ENCODE measurements at places on chromosomes 1 and 21.

- DNase-seq, result no peak
Measured at GRCh38 chr1:71377886-71378285, 297.1 kb upstream of the ZRANB2 start.

- DNase-seq, result no peak
Measured at GRCh38 chr1:184860985-184861754, 106.5 kb upstream of the EDEM3 start.

- no peak for DNase-seq
Measured at GRCh38 chr1:12448746-12449177, 169.2 kb downstream of the DHRS3 start.

GRCh38 chr1:201742476-201742875 lies 86.5 kb upstream of the IPO9 start:
- no peak for DNase-seq

DNA sequence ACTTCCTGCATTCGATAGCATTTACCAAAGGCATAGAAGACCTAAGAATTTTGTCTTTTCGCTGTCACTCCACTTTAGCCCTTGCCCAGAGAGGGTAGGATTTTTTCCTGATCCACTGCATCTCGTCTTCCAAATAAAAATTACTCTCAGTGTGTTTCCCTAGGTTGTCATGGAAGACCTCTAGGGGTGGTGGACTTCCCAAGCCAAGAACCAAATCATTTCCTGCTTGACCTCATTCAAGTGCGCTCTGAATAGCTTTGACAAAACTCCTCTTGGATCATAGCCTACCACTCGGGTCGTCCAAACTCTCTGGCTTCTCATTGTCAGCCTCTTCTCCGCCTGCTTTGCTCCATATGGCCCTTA lies 431 bp upstream of the C1orf52 start:
- no peak for DNase-seq

DNA sequence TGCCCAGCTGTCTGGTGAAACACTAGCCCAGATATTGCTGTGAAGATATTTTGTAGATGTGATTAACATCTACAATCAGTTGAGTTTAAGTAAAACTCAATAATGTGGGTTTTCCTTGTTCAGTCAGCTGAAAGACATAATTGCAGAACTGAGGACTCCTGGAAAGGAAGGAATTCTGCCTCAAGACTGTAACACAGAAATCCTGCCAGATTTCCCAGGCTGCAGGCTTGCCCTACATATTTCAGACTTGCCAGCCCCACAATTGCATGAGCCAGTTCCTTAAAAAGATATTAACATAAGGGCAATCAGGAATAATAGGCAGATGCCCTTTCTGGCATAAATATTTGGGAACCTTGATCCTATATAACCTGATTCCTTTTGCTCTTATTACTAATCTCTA lies 14.2 kb upstream of the NIBAN1 start:
- DNase-seq, result no peak

GRCh38 chr1:93516164-93516563 lies 68.2 kb downstream of the FNBP1L start:
- no peak for DNase-seq

GRCh38 chr1:5717031-5717682 lies 275.1 kb downstream of the NPHP4 start:
- DNase-seq, result no peak

- no peak for DNase-seq
Measured at GRCh38 chr1:175840787-175841186, 97.4 kb upstream of the TNR start.

GRCh38 chr1:184860535-184860934 lies 105.9 kb upstream of the EDEM3 start:
- DNase-seq, result no peak

DNA sequence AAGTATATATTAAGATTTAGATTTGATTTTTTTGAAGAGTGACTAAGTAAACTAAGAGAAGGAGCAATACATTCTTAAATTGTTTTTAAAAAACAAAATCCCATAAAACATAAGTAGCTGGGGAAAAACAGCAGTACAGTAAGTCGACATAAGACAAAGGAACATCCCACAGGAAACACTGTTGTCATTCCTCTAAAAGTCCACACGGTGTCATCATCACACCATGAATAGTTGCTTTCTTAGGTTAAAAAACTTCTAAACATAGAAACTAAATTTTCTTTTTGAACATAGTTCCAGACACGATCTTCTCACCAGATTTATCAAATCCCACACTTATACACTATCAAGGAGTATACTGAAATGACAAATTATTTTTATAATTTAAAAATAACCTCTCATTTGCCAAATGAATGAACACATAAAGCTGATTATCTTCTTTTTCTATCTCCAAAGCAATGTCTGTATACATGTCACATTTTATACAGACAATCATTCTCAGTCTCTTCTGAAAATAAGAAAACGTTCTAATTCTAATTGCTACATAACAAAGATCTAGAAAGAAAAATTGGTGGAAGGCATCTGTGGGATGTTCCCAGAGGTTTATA lies 15.8 kb downstream of the ODF2L start:
- DNase-seq, result peak; percentile 8

- no peak for DNase-seq
Measured at GRCh38 chr1:25095635-25096200, 136.6 kb downstream of the SYF2 start.

- DNase-seq, result no peak
Measured at GRCh38 chr1:186802388-186802787, 26.4 kb upstream of the PLA2G4A start.

DNA sequence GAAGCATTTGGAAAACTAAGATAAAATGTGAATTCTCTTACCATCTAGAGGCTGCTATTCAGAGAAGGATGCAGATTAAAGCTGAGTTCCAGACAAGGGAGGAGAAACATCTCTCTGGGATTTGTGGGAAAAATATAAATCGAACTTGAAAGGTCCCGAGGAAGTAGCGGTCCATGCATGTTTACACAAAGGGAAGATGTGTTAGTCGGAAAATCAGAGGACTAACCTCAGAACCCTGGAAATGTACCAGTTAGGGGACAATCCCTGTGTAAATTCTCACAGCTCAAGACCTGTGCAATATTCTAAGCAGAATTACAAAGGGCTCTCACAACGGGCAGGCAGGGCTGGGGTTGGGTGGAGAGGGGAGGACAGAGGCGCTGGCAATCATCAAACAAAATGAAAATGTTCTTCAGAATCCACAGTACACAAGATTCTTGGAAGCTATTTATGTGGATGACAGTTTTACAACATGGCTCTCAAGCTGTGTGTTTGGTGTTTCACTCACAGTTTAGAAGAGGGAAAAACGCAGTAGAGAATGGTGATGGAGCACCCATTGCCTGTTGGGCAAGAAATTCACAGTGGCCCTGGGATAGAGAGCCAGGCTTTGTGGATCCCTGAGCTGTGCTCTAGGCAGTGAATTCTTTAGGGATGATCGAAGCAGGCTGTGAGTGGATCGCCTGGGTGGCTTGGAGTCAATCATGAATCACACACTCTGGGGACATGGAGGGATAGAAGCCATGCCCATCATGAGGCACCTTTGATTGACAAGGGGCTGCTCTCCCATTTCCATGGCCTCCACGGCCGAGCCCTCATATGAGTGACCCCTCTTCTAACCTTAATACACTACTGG lies 47.6 kb downstream of the KCNJ6 start:
- DNase-seq, result no peak

DNA sequence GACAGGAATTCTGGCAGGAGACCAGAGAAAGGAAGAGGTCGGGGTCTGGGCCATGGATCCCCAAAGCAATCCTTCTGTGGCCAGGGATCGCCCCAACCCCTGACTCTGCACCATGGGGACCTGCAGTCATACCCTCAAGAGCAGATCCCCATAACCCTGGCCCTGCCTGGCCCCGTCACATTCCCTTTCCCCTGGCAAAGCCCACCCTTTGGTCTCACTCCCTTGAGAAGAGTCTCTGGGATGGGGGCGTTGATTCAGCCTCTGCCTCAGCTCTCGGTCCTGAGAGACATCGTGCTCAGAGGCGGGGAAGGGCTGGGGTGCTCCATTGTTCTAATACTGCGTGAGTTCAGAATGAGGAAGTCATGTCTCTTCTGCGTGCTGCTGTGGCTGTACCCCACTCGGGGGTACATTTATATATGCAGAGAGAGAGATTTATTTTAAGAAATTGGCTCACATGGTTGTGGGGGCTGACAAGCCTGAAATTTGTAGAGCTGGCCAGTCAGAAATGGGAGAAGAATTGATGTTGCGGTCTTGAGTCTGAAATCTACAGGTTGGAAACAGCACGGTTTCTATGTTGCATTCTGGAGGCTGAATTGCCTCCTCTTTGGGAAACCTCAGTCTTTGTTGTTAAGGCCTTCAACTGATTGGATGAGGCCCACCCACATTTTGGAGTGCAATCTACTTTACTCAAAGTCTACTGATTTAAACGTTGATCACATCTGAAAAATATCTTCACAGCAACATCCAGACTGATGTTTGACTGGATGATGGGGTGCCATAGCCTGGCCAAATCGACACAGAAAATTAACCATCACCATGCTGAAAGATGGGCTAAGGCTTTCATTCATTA lies 4.2 kb upstream of the PADI2 start:
- no peak for DNase-seq

- DNase-seq, result no peak
Measured at GRCh38 chr1:167683226-167683625, 38.6 kb upstream of the MPZL1 start.

DNA sequence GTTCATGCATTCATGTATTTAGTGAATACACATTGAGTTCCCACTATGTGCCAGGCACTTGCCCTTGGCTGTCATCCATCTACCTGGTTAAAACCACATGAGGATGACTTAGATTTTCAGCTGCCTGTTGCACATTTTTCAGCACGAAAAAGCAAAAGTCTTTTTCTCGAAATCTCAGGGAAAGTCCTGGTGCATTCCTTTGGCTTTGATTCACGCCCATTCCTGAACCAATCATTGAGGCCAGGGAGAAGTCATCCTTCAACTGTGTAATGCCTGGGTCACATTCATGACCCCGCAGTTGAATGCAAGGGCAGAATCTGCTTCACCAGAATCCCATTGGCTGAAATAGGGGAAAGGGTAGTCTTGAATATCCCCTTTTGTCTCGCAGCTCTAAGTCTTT lies 84.4 kb downstream of the RNF220 start:
- DNase-seq, result no peak

DNA sequence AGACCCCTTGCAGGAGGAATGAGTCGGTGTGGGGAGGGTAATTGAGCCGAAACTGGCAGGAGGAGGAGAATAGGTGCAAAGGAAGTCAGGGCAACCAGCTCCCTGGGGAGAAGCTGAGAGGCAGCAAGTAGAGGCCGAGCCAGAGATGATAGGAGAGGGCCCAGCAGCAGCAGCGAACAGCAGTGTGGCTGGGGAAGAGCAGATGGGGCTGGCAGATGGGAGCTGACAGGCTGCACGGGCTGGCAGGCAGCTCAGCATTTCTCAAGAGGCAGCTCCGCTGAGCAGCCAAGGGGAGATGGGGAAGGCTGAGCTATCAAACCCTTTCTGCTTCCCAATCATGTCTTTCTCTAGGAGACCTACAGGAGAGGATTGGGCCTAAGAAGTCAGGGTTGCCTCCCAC lies 158.2 kb downstream of the TRIM33 start:
- no peak for DNase-seq

DNA sequence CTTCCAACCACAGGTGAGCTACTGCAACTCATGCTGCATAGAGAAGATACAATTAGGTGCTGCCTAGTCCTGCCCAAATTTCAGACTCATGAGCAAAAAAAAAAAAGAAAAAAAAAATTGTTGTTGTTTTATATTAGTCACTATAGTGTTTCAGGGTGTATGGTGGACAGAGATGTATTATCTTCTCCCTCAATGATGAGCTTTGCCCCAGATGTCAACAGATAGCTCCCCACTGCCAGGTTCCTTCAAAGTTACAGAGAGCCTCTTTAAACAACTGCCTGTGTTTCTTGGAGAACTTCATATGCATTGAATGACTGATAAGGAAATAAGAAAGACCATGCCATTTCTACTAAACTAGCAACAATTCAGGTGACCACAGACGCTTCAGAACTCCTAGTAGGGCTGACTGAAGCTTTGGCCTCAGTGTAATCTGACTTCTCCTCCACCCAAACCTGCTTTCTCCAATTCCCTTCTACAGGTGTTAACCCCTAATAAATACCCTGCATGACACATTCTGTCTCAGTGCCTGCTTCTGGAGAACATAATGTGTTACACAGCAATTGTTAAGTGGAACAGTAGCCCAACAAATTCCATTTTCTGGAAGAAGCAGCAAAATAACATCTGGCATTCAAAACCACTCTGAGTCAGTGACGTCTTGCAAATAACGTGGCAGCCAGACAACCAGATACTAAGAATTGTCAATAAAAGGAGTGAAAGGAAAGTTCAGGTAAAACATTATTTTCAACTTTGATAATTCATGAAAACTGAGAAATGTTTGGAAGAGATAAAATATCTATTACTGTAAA lies 147.7 kb downstream of the CDC42BPA start:
- no peak for DNase-seq

GRCh38 chr1:228842094-228842775 lies 107.0 kb downstream of the RHOU start:
- DNase-seq, result no peak

- DNase-seq, result no peak
Measured at GRCh38 chr1:25747046-25747719, 52.8 kb upstream of the SELENON start.

DNA sequence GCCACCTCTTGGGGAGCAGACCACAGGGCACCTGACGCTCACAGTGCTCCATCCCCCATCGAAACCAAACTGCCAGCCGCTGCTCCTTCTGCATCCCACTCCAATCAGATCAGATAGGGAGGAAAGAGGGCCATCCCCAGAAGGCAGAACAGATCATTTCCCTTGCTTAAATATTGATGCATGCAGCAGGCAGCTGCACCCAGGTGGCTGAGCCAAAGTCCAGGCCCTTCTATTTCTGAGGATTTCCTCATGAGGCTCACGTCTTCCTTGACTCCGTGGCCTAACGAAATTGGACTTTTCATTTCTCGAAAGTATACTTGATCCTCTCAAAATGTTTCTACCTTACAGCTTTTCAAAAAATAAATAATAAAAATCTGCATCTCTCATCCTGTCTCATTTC lies 239.2 kb downstream of the ATG4C start:
- no peak for DNase-seq

GRCh38 chr1:52595061-52595460 lies 7.1 kb upstream of the GPX7 start:
- no peak for DNase-seq
